ENCODE measurements at places on chromosomes 12 and 14. TPM values are rescaled to one million over a fixed set of nuclear protein-coding genes. Genes with fewer than 3 reads are reported as not detected.

GRCh38 chr12:97597031-97597751, 134.6 kb downstream of the RMST start:
- DNase-seq: no peak

DNA sequence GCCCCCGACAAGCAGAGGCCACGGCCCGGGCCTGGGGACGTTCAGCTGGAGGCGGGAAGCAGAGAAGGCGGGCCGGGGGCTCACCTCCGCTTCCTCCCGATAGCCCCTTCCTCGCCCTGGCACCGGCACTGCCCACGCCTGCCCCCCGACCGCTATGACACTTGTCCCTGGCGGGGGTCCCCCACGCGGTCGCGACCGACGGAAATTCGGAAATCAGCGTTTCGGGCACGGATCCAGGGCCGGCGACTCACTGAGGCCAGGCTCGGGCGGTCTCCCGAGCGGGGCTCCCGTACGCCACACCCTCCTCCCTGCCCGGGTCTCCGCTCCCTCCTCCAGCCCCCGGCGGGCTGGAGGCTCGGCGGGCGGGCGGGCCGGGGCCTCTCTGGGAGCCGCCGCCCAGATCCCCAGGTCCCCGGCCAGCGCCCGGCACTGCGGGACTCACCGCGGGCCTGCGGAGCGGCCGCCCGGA, 581 bp downstream of the PITPNM2 start:
- no peak for DNase-seq

DNA sequence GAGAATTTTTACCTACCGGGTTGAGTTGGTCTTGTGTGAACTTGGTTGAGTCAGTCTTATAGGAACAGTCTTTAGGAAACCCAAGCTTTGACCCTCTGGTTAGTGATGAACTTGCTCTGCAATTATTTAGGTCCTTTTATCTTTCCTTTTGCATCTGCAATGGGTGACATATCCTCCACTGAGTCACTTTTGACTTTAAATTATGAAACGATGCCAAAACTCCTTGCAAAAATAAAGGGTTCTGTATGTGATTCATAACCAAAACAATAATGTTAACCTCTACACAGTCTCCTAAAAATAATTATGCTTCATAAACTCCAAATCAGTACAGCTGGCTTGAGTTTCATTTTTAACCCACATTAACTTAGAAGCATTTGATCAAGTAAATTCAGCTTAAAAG, 979.4 kb downstream of the GALC start:
- DNase-seq: peak; percentile 83

GRCh38 chr14:55238019-55238680, 33.1 kb upstream of the FBXO34 start:
- DNase-seq: no peak

- DNase-seq: peak; percentile 72
These were observed 83.2 kb upstream of the SLC38A2 start for GRCh38 chr12:46455648-46456352.

DNA sequence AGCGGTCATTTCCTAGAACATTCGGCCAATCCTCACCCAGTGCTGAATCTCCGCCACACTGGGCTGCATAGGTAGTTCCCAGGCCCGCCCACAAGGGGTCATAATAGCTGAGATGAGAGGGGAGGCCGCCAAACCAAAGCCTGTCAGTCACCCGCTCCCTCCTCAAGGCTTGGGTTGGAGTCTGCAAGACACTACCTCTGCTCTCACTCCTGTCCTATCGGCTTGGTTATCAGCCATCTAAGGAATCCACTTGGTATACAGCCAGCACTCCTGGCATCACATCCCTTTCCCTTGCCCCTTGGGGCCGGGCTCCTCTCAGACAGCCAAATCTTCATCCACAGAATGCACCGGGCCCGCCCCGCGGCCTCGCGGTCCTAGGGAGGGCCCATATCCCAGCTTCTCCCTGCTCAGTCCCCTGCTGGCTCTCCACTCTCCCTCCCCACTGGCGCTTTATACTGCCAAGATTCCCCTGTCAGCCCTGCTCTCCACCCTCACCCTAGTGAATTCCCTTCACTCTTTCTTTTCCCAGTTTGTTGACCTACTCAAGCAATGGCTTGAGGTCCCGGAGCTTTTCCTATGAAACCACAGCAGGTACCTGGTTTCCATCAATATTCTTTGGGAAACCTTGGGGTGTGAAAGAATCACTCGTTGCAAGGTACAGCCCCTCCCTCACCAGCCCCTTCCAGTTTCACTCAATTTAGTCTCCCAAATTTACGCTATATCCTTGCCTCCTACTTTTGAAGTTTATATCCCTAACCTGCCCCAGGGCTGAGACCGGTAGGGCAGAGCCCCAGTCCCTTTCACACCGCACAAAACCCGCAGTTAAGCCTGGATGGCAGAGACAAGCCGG, 1.4 kb downstream of the IFFO1 start:
- no peak for DNase-seq

DNA sequence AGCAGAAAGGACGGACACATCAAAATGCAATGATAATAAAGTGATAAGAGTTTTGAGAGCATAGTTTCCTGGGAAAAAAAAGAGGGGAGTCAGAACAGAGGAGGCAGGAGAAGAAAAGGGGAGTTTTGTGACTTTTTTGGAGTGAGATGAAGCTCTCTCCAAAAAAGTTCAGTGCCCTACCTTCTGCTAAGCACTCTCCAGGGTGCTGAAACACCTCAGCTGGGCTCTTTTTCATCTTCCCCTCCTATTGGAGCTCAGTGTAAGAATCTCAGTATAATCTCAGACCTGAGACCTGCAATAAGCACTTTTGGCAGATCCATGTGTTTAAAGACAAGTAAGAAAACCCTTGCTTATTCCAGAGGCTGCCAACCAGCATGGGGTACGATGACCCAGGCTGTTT, 58.9 kb upstream of the SRRM4 start:
- DNase-seq: no peak

GRCh38 chr12:92921877-92922276, 7.2 kb downstream of the EEA1 start:
- no peak for DNase-seq

GRCh38 chr12:63129927-63130326, 21.1 kb downstream of the AVPR1A start:
- no peak for DNase-seq

TMEM63C gene
- 6.3 TPM for total RNA-seq

RPL10L gene
- total RNA-seq: not detected

PFDN5 gene
- 162 TPM for total RNA-seq

BIN2 gene
- total RNA-seq: not detected

VSX2 gene
- not detected for total RNA-seq

MYF6 gene
- not detected for total RNA-seq

RFLNA gene
- not detected for total RNA-seq

SUOX gene
- 10.7 TPM for total RNA-seq
